ENCODE measurements at places on chromosomes 6 and 20. TPM values are rescaled to one million over a fixed set of nuclear protein-coding genes. Genes with fewer than 3 reads are reported as not detected.

Gene RPP21
- total RNA-seq: 79.7 TPM

Gene NMBR
- not detected for total RNA-seq

Gene ZSCAN26
- 23.4 TPM for total RNA-seq

Gene PHF1
- total RNA-seq: 68.5 TPM

Gene TMC2
- 0.19 TPM for total RNA-seq

Gene KIAA1755
- 7.3 TPM for total RNA-seq

Data from esophagus muscularis mucosa (tissue), 4 donors.